Posterior cingulate gyrus (tissue), 11 donors: ENCODE measurements at places on chromosomes 2 and 18.

DNA sequence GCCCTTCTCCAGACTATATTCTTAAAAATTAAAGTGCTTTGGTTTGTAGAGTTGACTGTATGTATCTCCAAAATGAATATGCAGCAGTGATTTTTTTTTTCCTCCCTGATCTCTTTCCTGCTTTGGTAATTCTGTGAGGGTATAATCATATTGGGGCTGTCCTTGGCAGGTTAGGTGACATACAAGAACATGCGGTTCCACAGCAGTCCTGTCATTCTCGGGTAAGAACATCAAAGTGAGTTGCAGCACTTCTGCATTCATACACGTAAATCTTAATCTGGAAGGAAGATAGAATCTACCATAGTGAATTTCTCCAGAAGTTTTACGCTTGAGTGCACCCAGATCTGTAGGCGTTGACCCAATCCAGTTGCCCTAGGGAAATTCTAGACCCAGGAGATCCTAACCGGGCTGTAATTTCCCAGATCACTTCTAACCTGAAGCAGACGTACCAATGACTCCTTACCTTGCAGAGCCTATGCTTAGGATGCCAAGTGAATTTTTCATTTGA lies 109.4 kb downstream of the PRPF40A start:
- DNase-seq = no peak

- no peak for DNase-seq
Measured at GRCh38 chr2:197708331-197708730, 3.2 kb downstream of the MARS2 start.

GRCh38 chr18:78309307-78309706 lies 670.3 kb upstream of the SALL3 start:
- DNase-seq = no peak

- no peak for DNase-seq
Measured at GRCh38 chr18:54961016-54961423, 1.8 kb upstream of the CCDC68 start.

DNA sequence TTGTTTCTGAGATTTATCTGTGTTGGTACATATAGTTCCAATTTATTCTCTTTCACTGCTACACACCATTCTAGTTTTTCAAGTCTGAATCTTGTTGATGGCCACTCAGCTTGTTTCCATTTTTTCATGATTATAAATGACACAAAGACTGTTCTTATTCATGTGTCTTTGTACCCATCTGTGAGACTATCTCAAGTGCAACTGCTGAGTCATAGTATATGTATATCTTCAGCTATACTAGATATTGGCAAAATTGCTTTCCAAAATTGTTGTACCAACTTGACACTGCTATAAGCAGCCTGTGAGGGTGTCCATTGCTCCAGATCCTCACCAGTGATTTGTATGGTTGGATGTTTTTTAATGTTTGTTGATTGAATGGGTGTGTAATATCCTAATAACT lies 37.2 kb upstream of the RTN4 start:
- no peak for DNase-seq

- no peak for DNase-seq
Measured at GRCh38 chr2:217402761-217403383, 543.0 kb upstream of the TNP1 start.

DNA sequence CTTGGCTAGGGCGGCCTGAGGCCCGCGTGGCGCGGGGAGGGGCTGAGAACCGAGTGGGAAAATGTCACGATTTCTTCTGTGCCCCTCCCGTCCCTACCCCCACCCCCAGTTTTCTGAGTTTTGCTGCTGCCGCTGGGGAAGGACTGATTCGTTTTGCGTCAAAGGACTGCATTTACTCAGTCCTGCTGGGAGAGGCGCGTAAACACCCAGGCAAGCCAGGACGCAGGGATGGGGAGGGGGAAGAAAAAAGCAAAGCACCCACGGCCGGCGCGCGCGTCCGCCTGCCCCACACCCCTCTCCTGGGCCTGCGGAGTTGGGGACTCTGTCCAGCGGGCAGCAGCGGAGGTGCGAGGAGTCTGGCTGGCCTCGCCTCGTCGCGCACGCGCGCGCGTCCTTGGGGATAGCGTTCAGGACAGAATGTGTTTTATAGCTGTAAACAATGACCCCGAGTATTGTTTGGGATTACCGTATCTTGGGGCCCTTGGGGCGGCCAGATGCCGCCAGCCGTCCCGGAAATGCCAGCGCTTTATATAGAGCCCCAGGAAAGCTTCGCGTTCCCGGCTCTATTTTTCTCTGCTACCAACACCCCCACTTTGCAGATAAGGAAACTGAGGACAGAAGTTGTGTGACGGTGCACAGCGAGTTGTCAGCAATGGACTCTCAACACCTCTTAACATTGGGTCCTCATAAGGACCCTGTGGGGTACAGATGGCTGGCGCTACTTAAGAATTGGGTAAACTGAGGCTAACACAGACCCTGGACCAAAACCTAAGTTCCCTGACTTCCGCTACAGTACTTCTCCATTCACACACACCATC lies 1.7 kb upstream of the FOSL2 start:
- DNase-seq = peak; percentile 94

DNA sequence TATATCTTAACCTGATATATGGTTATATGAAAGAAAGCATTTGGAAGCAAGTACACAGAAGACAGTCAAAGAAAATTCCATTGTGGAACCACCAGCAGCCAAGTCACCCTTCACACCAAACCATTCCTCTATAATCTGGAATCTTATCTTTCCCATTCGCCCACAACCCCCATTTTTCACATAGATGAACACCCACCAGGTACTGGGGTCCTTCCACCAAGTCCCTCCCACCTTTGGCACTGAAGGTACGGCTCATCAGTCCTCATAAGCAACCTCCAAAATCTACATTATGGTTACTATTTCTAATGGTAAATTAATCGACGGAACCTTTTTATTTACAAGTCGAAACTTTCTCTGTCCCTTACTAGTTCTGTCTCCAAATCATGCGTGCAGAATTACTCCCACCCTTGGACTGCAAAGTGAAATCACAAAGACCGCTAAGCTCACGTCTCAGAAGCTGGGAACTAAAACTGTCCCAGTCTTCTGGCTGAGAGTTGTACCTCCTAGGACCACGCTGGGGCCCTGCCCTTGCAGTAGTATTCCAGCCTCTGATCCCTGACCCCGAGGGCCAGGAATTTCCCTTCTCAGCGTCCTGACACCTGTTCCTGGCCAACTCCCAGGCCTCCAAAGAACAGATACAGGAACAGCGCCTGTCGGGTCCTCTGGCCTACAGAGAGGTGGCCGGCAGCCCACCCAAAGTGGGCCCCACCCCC lies 702 bp downstream of the OLA1 start:
- peak; percentile 75 for DNase-seq

GRCh38 chr2:202361108-202361507 lies 15.0 kb upstream of the BMPR2 start:
- no peak for DNase-seq

DNA sequence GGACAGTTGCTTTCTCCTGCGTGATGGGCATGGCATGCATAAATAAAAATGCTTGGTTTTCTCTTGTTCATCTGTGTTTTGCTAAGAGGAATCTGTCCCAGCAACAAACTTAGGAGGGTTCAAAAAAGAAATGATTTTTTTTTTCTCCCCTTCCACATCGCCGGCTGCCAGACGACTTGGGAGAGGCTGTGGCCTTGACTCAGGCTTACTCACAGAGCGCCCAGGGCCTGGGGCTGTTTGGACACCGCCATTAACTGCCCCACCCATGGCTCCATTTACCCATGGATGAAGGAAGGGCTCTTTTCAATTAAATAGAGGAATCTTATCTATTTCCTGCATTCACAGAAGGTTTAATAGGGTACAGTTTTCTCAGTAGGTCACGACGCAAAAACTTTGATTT lies 22.3 kb upstream of the SERPINB5 start:
- DNase-seq = no peak

DNA sequence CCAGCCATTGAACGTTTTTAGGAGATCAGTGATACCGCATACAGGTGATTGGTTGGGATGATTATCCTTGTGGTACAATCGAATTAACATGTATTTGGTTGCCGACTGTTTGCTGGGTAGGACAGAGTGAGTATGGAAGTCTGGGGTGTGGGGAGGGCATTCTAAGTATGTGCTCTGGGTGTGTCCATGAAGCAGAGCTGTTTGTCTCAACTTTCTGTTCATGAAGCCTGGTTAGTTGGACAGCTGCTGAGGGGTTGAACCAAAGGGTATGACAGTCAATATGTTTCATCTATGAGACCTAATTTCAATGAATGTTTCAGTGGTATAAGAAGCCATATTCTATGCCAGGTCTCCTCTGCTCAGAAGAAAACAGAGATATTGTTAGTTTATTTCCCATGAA lies 21.9 kb upstream of the SPTBN1 start:
- DNase-seq = no peak

- DNase-seq = no peak
Measured at GRCh38 chr18:48959921-48960920, 9.5 kb upstream of the SMAD7 start.

- DNase-seq = no peak
Measured at GRCh38 chr2:128365217-128365905, 46.7 kb upstream of the HS6ST1 start.

GRCh38 chr18:69127873-69128500 lies 272.7 kb upstream of the DOK6 start:
- DNase-seq = no peak

DNA sequence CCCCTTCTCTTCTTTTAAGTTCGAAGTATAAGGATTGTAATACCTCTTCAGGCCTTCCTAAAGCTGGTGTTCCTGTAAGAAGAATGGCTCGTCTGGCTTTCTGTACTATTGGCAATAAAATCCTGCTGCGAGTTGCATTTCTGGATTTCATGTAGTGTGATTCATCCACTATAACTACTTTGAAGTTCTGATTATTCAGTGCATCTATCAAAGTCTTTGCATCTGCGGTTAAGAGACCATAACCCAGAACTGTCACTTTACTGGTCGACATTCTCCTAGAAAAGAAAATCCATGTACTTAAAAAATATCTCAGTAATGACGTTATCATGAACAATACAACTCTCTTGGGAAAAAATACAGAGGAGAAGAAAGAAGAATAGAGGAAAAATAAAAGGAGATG lies 181.1 kb downstream of the ZRANB3 start:
- DNase-seq = no peak

DNA sequence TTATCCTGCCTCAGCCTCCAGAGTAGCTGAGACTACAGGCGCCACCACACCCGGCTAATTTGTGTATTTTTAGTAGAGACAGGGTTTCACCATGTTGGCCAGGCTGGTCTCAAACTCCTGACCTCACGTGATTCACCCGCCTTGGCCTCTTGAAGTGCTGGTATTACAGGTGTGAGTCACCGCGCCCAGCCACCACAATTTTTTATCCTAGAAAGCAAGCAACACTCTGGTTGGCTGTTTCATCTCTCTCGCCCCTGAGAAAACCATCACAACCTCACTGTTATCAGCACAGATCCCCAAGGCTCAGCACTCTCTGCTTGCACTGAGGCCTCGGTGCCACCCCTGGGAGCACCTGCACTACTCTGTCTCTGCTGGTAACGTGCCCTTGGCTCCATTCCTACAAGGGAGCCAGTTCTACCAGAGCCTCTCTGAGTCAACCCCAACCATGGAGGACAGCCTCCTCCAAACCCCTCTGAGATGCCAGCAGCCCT lies 134.8 kb upstream of the AGAP1 start:
- no peak for DNase-seq

DNA sequence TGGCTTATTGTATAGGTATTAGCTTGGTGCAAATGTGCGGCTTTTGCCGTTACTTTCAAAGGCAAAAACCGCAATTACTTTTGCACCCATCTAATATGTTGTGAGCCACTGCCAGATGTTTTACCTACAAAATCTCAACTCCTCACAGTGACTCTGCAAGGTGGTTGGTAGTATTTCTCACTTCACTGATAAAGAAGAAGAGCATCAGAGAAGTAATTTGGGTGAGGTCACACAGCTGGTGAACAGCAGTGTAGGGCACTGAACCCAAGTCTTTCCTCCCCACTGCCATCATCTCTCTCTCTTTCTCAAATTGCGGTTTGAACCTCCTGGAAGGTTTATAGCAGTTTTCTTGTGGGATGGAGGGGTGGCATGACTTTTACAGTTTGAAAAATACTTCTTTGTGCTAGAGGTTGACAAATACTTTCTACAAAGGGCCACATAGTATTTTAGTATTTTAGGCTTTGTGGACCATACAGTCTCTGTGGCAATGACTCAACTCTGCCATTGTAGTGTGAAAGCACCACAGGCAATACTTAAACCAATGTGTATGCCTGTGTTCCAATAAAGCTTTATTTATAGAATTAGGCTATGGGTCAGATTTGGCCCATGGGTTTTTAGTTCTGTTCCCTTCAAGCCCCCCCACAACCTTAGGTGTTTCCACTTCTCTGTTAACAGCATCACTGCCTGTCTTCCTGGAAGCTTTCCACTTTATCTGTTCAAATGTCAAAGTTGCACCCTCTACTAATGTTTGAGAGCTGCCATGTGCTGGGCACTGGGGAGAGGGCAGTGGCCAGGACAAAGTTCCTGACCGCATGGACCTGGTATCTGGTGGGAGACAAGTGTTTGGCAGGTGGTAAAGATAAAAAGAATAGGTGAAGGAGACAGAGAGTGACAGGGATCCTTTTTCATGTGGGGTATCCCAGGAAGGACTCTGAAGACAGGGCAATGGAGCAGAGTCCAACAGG lies 30.1 kb downstream of the FHOD3 start:
- DNase-seq = no peak

DNA sequence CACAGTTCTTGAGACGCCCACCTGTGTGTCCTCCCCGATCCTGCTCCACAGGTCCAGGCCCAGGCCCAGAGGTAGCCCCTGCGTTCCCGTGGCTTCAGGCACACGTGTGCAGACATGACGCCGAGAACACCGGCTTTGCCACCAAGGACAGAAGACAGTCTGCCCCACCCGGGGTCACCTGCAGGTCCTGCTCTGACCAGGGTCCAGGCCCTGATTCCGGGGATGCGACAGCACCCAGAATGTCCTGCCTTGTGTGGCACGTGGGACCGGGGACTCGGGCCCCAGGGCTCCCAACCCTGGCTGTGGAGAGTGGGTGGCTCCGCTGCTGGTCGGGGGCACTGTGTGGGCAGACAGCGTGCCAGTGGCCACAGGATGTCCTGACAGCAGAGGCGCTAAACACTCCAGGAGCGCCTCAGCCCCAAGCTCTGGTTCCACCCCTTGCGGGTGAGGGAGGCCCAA lies 36.9 kb downstream of the ADI1 start:
- DNase-seq = peak; percentile 77
